ENCODE measurements at places on chromosomes 1 and 21.

- no peak for DNase-seq
These were observed 178.1 kb upstream of the NFIA start for GRCh38 chr1:60904099-60904851.

- peak; percentile 35 for DNase-seq
These were observed 6.8 kb upstream of the TRABD2B start for GRCh38 chr1:48003741-48004531.

DNA sequence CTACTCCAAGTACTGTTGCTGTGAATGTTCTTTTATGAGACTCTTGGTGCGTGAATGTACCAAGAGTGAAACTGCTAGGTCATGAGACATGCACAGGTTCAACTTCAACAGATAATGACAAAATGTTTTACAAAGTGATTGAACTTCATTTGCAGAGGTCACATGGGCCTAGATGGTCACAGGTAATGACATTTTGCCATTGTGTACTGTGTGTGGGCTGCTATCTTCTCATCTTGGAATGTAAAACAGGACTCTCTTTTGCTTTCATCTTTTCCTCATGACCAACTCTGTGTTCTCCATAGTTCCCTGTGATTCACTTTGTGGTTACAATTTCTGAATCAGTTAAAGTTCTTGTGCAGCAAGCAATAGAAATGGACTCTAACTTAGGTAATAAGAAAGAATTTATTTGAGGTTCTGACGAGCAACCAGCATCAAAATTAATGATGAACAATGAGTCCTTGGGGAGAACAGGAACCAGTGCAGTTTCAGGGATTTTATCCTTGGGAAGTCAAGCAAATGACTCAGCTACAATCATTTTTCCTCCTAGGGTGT, 16.2 kb upstream of the TSNAX start:
- DNase-seq, result no peak

- no peak for DNase-seq
These were observed 372.6 kb downstream of the RPS6KC1 start for GRCh38 chr1:213423605-213424004.

DNA sequence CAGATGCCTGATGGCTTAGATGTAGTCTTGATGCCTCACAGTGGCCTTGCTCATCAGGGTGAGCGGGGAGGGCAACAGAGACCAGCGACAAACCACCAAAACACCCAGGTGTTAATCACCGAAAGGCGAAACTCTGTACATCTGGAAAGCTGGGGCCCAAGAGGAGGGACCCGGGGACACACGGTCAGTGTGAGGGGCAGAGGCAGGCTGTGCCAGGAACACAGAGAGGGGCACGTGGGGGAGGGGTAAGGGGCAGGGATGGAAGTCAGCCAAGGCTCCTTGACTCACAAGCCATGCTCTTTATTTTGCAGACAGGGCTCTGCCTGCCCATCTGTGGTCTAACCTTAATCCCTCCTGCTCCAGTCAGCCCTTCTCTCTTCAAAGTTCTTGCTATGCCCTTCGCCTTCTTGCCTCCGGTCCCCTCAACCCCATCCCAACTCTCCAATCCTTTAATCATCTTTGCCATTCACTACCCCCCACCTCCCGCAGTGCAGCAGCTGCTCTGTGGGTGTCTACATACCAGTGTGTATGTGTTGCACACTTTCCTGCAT, 4.3 kb downstream of the MEF2D start:
- DNase-seq, result no peak

DNA sequence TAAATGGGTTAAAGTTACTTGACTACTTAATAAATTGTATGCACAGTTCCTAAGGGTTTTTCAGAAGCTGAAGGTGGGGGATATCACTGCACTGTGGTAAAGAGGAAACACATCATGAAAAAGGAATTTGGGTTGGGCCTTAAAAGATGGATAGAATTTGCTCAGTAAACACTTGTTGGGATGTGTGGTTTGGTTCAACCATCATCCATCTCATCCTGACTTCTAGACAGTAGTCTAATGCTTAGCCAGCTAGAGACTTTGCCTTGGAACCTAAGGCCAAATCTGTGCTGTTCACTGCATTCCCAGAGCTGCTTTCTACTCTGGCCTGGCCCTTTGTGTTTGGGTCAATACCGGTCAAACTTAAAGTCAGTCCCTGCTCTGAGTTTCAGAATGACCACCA, 30.6 kb downstream of the LY9 start:
- DNase-seq, result no peak

DNA sequence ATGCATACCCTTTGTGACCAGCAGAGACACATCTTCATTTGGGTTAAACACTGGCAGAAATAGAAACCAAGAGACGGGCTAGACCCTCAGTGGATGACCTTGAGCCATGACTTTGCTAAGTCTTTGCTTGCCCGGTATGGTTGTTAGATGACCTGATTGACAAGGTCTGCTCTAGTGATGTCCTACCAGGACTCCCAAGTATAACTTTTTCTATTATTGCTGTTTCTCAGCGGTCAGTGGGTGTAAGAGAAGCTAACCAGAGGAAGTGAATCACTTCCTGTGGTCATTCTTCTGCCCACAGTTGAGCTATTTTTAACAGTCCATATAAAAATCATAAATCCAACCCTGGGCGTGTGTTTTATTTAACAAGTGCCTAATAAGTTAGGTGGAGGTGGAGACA, 126.2 kb upstream of the ETS2 start:
- no peak for DNase-seq

DNA sequence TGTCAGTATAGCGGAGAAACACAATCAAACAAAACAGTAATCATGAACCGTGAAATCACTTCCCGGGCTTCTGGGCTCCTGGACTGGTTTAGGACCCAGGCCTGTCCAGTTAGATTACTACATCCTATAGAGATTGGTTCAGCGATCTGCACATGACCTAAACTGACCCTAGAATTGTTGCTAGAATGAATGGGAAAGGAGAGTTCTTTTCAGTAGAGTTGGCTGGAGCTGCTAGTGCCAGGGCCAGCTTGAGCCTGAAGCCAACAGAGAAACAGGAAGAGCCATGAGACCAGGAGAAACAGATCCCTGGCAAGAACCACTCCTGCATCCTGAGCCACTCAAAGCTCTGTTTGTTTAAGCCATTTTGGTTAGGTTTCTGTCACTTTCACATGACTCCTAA, 474.3 kb upstream of the C1orf87 start:
- no peak for DNase-seq

DNA sequence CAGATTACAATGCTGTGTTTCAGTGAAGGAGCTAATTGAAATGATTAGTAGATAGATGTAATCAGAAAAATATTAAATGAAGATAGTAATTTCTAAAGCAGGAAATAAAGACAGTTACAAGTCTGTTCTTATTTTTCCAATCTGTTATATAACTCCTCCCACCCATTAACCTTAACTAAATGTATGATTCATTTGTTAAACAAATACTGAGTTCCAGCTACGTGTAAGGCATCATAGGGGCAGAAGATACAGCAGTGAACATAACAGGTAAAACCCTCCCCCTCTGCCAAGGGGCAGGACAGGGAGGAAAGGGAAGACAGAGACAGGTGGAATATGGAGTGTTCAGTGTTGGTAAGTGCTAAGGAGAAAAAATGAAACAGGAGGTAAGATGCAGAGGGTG, at the start of gene FAM177B:
Gene FAM177B (plus strand): TSS at position 231 of the 400 bp plus-strand sequence. CDS start 9,344 bp downstream, outside the sequence.
- peak; percentile 8 for DNase-seq

DNA sequence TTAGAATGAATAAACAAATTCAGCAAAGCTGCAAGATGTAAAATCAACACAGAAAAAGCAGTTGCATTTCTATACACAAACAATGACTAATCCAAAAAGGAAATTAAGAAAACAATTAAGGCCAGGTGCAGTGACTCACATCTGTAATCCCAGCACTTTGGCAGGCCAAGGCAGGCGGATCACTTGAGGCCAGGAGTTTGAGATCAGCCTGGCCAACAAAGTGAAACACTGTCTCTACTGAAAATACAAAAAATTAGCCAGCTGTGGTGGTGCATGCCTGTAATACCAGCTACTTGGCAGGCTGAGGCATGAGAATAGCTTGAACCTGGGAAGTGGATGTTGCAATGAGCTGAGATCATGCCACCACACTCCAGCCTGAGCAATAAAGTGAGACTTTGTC, 22.3 kb downstream of the THEM4 start:
- DNase-seq, result no peak

GRCh38 chr1:174289644-174290310, 130.5 kb downstream of the RABGAP1L start:
- no peak for DNase-seq

DNA sequence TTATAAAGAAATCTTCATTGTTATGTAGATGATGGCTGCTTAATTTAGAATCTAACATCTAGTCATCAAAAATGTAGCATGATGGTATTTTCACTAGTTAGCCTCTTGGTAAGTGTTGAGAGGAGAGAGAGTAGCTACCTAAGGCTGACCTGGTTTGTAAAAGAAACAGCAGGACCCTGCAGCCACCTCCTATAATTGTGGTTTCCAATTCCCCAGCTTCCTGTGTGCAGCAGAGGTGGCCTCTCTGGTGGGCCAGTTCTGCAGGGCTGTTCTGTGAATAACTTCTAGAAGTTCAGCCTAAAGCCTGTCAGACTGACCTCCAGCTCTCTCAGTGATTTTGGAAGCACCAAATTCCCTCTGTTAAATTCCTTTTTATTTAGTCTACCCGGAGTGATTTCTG, 246.4 kb upstream of the LRRC7 start:
- DNase-seq, result no peak

GRCh38 chr1:6586404-6586816, 6.6 kb downstream of the ZBTB48 start:
- no peak for DNase-seq

DNA sequence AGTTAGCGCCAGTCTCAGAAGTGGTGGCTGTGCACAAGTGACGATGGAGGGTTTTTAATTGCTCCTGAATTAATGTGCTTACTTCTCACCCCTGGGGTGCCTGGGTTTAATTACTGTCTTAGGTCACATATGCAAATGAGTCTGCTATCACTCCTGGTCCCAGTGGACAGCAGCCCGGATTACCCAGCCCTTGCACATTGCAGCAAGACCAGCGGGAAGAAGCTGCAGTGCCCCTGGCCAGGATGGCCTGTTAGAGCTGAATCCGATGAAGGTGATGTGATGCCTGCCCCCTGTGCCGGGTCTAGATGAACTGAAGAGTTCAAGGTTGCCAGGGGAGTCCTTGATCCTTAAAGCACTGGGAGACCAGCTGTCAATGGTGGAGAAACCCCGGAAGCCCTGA, 24.2 kb downstream of the ENO1 start:
- no peak for DNase-seq

DNA sequence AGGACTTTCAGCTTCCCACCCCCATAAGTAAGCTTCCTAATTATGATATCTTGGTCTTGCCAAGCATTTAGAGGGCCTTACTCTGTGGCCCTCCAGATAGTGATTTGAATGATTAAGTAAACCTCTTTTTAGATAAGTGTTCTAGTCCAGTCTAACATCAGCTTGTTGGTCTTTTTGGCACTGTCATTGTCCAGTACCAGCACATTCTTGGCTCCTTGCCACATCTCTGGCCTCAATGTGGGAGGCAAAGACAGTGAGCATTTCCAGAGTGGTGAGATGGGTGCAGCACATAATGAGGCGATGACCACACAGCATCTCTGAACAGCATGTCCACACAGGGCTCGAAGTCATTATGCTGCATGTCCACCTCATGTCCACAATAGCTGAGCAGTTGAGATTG, 6.1 kb downstream of the CAPZA1 start:
- DNase-seq, result no peak

GRCh38 chr1:228174482-228175315, 9.1 kb downstream of the IBA57 start:
- DNase-seq, result no peak

- DNase-seq, result no peak
These were observed 582.5 kb upstream of the RGS18 start for GRCh38 chr1:191575746-191576145.

DNA sequence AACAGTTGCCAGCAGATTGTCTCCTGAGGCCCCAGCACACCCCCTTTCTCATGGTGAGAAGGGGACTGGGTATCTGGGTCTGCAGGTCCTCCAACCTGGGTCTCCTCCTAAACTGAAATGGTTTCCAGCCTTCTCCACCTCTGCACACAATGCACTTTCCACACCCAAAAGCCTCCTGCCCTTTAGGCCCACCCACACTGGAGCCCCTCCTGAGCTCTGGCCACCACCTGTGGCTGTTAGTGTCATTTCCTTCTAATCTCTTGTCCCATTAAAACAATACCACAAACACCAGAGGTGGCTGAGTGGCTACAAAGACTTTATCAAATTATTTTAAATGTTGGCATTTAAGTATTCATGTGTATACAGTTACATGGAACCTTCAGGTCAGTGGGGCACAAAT, 11.5 kb downstream of the GPR3 start:
- no peak for DNase-seq

- peak; percentile 80 for DNase-seq
These were observed 1.4 kb downstream of the CSRP1 start for GRCh38 chr1:201505503-201505890.

DNA sequence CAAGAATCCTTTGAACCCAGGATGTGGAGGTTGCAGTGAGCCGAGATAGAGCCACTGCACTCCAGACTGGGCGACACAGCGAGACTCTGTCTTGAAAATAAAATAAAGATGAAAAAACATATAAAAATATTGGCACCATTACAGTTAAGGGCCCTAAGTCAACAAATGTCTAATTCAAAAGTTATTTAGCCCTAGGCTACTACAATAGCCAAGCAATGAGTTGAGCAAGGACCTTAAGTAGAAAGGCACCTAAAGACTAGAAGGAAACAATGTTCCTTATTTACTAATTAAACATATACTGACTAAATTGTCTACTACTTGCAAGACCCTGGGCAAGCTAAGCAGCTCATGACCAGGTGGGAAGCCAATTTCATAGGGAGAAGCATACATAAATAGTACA, 4.1 kb downstream of the PIK3R3 start:
- DNase-seq, result no peak

Measured in NCI-H2081 (cell line).